ENCODE measurements at places on chromosomes 7 and 10. TPM values are rescaled to one million over a fixed set of nuclear protein-coding genes. Genes with fewer than 3 reads are reported as not detected.

Gene COL26A1
- total RNA-seq = not detected

- no peak overlapping the region for H3K27ac ChIP-seq
- no peak for DNase-seq
- H3K4me3 ChIP-seq = peak overlapping the region; percentile 29
Observed at GRCh38 chr7:27142580-27143022, 880 bp downstream of the HOXA5 start.

GRCh38 chr7:101243646-101244374, 1.1 kb downstream of the FIS1 start:
- DNase-seq = peak; percentile 43
- peak overlapping the region; percentile 97 for H3K27ac ChIP-seq
- H3K4me3 ChIP-seq = peak overlapping the region; percentile 75
- H3K27me3 ChIP-seq = no peaks in the 10 kb centered on the region
- H3K4me1 ChIP-seq = peaks cover 40% of the 10 kb centered on the region

Gene SNCG
- 12.3 TPM for total RNA-seq

Gene KLF14
- 0.14 TPM for total RNA-seq

Gene PTPRZ1
- total RNA-seq = 0.86 TPM

Gene NIPSNAP2
- total RNA-seq = 455 TPM

Gene ZNF777
- total RNA-seq = 8.1 TPM

Gene TSPAN33
- 8.0 TPM for total RNA-seq

Gene CPA2
- total RNA-seq = 0.96 TPM

GRCh38 chr10:110258542-110258941, 46.2 kb downstream of the SMNDC1 start:
- no peak for DNase-seq
- peaks cover 40% of the 10 kb centered on the region for H3K4me1 ChIP-seq

GRCh38 chr10:87545783-87546182, 41.1 kb downstream of the MINPP1 start:
- H3K4me1 ChIP-seq = peaks cover 7% of the 10 kb centered on the region
- no peak for DNase-seq
- no peak overlapping the region for H3K27ac ChIP-seq
- no peak overlapping the region for H3K4me3 ChIP-seq
- H3K36me3 ChIP-seq = peaks cover 9% of the 10 kb centered on the region
- no peaks in the 10 kb centered on the region for H3K27me3 ChIP-seq

- no peak overlapping the region for H3K4me3 ChIP-seq
- no peaks in the 10 kb centered on the region for H3K4me1 ChIP-seq
Observed at GRCh38 chr10:107826171-107826570, 661.7 kb upstream of the SORCS1 start.

Gene PNLIP
- total RNA-seq = not detected

- H3K4me3 ChIP-seq = no peak overlapping the region
- H3K27me3 ChIP-seq = no peaks in the 10 kb centered on the region
- no peak overlapping the region for H3K27ac ChIP-seq
- no peaks in the 10 kb centered on the region for H3K4me1 ChIP-seq
- H3K36me3 ChIP-seq = peaks cover 40% of the 10 kb centered on the region
Observed at GRCh38 chr7:2583798-2584580, 25.2 kb downstream of the IQCE start.

DNA sequence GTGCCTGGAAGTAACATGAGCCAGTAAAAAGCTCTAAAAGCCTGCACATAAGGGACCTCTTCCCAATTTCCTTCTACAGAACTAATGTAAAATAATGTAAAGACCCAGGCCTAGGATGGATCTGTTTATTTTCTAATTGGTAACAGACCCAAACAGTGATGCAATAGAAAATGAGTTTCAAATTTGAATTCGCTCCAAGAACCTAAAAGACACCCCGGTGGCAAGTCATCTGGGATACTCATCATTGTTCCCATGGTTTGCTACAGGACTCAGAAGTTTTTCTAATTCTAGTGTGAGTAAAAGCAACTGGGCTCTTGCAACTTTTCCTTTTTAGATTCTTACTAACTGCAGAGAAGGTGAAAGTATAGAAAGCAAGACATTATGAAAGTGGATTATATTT, 271.3 kb upstream of the CACNA2D1 start:
- no peak overlapping the region for H3K27ac ChIP-seq
- no peaks in the 10 kb centered on the region for H3K4me1 ChIP-seq
- H3K36me3 ChIP-seq = no peaks in the 10 kb centered on the region
- no peaks in the 10 kb centered on the region for H3K27me3 ChIP-seq

Gene TUBB8
- not detected for total RNA-seq

DNA sequence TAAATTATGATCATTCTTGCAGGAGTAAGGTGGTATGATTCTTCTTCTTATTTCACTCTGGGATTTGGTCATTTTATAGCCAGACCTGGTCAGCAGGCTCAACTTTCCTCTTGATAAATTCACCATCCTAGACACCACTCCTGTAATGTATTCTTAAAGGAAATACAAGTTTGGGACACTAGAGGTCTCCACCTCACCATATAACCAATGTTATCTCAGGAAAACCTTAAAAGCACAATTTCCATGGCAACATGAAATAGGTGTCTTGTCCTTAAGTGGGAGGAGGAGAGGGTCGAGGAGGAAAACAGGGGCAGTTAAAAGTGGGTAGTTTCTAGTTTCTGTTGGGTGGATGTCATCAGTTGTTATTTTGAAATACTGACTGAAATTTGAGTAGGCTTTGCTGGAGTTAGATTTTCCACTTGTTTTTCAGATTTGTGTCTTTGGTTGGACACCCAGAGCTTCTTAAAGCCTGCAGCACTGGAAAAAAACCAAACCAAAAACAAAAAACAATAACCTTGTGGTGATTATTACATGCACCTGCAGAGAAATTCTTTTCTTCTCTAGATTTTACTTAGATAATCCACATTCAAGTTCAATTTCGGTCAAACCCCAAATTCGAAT, 163.1 kb downstream of the PRKCQ start:
- H3K27me3 ChIP-seq = no peaks in the 10 kb centered on the region
- no peak overlapping the region for H3K27ac ChIP-seq
- DNase-seq = no peak
- H3K4me3 ChIP-seq = no peak overlapping the region

DNA sequence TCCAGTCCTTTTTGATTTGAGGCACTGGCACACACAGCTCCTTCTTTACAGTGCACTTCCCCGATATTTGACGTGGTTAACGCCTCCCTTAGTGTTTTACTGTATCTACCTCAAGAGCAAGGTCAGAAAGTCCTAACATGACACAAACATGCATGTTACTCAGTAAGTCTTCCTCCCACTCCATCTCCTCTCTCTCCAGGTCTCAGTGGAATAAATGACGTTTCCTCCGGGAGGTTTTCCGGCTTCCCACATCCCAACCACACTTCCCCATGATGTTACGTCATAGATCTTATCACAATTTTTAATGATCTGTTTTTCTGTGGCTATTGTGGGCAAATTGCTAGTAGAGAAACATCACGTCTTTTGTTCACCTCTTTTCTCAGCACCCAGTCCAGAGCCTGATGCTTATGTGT, 165.7 kb downstream of the PTPN20 start:
- no peaks in the 10 kb centered on the region for H3K36me3 ChIP-seq
- H3K4me3 ChIP-seq = no peak overlapping the region
- DNase-seq = no peak
- H3K4me1 ChIP-seq = no peaks in the 10 kb centered on the region
- no peak overlapping the region for H3K27ac ChIP-seq

DNA sequence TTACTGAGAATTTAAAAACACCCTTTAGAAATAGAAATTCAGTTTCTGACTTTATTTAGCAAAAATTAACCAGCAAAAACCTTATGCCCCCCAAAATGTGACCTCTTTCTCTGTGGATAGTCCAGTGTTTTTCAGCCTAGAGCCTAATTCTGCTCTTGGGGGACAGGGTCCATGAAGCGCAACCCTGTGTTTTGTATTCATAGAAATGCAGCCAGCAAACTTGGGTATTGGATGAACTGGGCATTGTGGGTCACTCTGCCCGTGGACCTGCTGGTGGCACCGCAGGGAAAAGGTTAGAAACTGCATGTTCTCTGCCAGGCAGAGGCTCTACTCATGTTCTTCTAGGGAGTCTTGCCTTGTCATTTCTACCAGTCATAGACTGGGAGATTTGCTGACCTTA, 787.4 kb upstream of the C7orf33 start:
- H3K4me1 ChIP-seq = no peaks in the 10 kb centered on the region
- H3K4me3 ChIP-seq = no peak overlapping the region
- no peak for DNase-seq
- H3K36me3 ChIP-seq = no peaks in the 10 kb centered on the region
- H3K27ac ChIP-seq = no peak overlapping the region

Gene PDCD11
- 9.4 TPM for total RNA-seq

Gene DEPP1
- total RNA-seq = 14.1 TPM

Measured in heart right ventricle (tissue), 16 donors.